ENCODE measurements at places on chromosomes 6 and 20. TPM values are rescaled to one million over a fixed set of nuclear protein-coding genes. Genes with fewer than 3 reads are reported as not detected.

- no peak for DNase-seq
- no peaks in the 10 kb centered on the region for H3K36me3 ChIP-seq
Observed at GRCh38 chr6:11702089-11702488, 76.5 kb downstream of the ADTRP start.

DNA sequence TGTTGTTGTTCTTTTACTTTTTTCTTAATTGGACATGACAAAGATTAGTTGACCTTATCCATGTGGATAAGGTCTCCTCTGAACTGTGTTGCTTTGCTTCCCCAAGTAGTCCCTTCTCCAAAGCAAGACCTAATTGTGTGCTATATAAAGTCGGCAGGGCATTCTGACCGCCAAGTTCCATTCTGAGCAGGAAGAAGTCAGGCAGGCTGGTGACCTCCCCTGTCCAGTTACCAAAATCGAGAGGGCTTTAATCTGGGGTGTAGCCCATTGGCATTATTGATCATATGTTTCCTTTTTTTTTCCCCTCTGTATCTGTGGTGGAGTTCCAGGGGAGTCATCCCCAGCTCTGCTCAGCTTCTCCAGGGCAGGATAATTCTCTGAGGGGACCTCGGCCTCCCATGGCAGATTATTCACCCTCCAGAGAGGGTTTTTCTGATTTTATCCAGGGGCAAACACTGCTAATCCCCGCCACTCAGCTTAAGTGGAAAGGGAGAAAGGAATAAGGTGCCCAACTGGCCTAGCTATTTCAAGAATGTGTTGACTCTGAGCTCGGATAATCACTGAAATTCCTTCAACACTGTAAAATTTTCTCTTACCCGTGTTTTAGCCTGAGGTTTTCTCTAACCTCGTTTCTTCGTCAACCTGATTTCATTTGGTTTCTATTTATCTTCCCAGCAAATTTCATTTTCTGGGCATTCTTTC lies 71.8 kb upstream of the L3MBTL3 start:
- H3K4me3 ChIP-seq: peak overlapping the region; percentile 37
- peak overlapping the region; percentile 14 for H3K27ac ChIP-seq
- H3K27me3 ChIP-seq: no peaks in the 10 kb centered on the region
- DNase-seq: peak; percentile 71
- H3K36me3 ChIP-seq: no peaks in the 10 kb centered on the region

CPNE5 gene
- 0.14 TPM for total RNA-seq

VNN1 gene
- not detected for total RNA-seq

GRCh38 chr20:57436223-57436545 lies 45.0 kb downstream of the RBM38 start:
- H3K4me1 ChIP-seq: no peaks in the 10 kb centered on the region
- H3K27me3 ChIP-seq: no peaks in the 10 kb centered on the region
- H3K4me3 ChIP-seq: no peak overlapping the region
- H3K36me3 ChIP-seq: no peaks in the 10 kb centered on the region
- H3K27ac ChIP-seq: no peak overlapping the region

FKBP1C gene
- 0.56 TPM for total RNA-seq

GSTA2 gene
- 1.7 TPM for total RNA-seq

GRCh38 chr6:29727637-29728036 lies 4.4 kb downstream of the HLA-F start:
- no peak overlapping the region for H3K27ac ChIP-seq
- DNase-seq: no peak
- no peaks in the 10 kb centered on the region for H3K36me3 ChIP-seq
- H3K27me3 ChIP-seq: peaks cover 51% of the 10 kb centered on the region
- peaks cover 3% of the 10 kb centered on the region for H3K4me1 ChIP-seq

PARD6B gene
- total RNA-seq: 29.0 TPM

DNA sequence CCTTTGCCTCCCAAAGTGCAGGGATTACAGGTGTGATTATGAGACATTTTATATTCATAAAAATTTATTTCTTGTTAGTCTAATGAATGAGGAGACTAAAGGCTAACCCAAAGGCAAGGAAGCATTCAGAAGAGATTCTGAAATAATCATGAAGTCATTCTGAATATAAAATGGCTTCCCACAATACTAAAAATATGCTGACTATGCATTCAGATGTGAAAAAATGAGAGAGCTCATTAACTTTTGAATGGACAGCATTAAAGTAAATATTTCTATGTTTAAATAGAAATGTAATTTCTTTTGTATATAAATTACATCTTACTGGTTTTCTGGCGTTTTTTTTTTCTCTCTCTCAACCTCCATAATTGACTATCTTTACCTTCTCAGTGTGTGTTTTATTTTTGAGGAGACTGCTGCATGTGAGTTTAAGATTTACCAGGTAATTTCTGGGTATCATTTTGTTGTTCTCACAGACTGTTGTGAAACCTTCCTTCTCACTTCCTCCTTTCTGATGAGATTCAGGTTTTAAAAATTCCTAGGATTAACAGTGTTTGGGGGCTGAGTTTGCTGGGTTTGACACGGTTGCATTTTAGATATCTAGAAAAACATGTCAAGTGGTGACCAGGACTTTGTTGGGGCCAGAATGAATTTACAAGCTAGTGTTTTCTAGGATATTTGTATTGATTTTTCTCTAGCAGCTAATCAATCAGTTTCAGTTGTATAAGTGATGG lies 316.6 kb downstream of the CDKAL1 start:
- peaks cover 2% of the 10 kb centered on the region for H3K4me1 ChIP-seq
- no peaks in the 10 kb centered on the region for H3K36me3 ChIP-seq
- no peak for DNase-seq
- no peak overlapping the region for H3K27ac ChIP-seq

THBS2 gene
- 1.1 TPM for total RNA-seq

TGM3 gene
- 0.31 TPM for total RNA-seq

IRAK1BP1 gene
- 5.0 TPM for total RNA-seq

LGSN gene
- total RNA-seq: not detected

DNA sequence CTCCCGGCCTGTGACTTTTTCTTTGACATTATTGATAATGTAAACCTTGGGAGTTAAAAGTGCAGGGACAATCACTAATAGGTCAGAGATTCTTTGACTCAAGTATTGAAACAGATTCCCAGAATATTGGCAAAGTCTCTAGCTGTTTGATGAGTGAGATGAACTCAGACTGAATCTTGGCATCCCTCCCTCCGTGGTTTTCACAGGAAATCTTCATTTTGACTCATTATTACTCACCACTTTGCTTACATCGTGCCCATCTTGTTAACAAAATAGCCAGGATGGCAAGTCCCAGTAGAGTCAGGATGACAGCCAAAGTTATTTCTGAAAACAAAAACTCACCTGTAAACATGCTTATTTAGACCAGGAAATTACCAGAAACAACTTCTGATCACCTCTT lies 2.0 kb downstream of the TSBP1 start:
- H3K4me3 ChIP-seq: no peak overlapping the region
- no peak overlapping the region for H3K27ac ChIP-seq
- no peaks in the 10 kb centered on the region for H3K4me1 ChIP-seq

DNA sequence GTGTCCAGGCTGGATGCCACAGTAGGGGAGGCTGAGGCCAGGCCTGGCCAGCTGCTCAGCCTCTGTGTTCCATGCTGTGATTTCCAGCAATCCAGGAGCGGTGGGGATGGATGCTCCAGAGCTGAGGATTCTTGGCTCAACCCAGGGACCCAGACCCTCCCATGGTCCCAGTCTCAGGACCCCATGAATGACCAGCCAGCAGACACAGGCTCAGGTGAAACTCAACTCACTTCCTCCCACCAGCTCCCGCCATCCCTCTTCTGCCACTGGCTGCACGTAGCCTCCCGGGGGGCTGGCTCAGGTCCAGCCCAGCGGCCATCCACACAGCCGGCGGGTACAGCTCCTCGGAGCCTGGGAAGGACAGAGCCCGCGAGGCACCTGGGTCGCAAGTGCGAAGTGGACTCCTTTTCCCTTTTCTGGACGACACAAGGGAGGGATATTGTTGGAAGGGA lies 54.5 kb upstream of the DACT2 start:
- no peaks in the 10 kb centered on the region for H3K4me1 ChIP-seq
- H3K27me3 ChIP-seq: no peaks in the 10 kb centered on the region
- no peaks in the 10 kb centered on the region for H3K36me3 ChIP-seq

- H3K27me3 ChIP-seq: no peaks in the 10 kb centered on the region
- H3K36me3 ChIP-seq: no peaks in the 10 kb centered on the region
- H3K4me1 ChIP-seq: peaks cover 4% of the 10 kb centered on the region
- H3K4me3 ChIP-seq: no peak overlapping the region
- DNase-seq: no peak
- no peak overlapping the region for H3K27ac ChIP-seq
Observed at GRCh38 chr20:44754554-44754953, 8.9 kb downstream of the KCNK15 start.

DNA sequence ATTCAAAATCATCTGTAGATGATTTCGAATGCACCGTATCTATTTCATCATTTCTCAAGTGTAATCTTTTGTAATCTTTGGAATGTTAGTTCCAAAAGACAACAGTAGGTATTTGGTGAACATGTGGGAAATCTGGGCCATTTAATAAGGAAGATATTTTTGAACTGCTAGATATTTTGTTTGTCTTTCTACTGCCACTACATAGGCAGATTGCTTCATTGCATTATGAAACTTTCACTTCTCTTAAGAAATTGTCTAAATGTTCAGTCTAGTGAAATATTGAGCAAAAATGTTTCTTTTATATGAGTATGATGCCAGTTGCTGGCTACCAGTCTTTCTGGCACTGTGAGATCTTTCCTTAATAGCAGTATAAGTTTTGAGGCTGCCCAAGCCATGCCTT lies 527.8 kb upstream of the RNF217 start:
- H3K4me3 ChIP-seq: no peak overlapping the region
- no peak for DNase-seq
- peaks cover 3% of the 10 kb centered on the region for H3K4me1 ChIP-seq
- no peaks in the 10 kb centered on the region for H3K36me3 ChIP-seq
- H3K27me3 ChIP-seq: no peaks in the 10 kb centered on the region
- H3K27ac ChIP-seq: no peak overlapping the region

DNA sequence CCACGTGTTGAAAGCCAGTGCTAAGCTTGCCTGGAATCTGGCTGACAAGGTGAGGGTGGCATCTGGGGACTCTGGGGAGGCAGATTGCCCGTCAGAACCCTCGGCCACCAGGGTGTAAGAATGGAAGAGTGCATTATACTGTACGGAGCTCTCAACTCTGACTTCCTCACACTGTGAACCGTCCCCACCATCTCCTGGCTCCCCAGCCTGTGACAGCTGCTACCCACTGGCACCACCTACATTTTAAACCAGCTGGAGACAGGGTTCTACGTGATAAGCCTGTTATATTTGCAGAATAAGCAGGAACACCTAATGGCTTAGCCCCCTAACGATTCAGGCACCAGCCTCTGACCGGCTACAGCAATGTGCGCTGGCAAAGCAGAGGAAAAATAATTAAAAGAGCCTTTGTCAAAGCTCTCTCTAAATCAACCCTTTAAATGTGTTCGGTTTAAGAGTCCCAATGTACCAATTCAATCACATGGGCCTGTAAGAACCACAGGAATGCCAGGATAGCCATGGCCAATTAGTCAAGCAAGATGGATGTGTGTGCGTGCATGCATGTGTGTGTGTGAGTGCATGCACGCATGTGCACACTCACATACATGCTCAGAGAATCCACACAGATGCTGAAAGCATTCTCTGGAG lies 89.1 kb upstream of the TAB2 start:
- H3K27me3 ChIP-seq: no peaks in the 10 kb centered on the region
- no peak overlapping the region for H3K27ac ChIP-seq

Measured in endodermal cell (in vitro differentiated cells).